ENCODE measurements at places on chromosomes 16 and 17.
A peak's percentile ranks its signal among the peaks of the same experiment; 100 is the strongest.

- no peak for DNase-seq
Observed at GRCh38 chr16:28084209-28084608, 20.7 kb upstream of the GSG1L start.

GRCh38 chr16:85554889-85555718 is 58.0 kb upstream of the GSE1 start:
- DNase-seq, result peak; percentile 75

- no peak for DNase-seq
Observed at GRCh38 chr17:32208436-32208835, 57.2 kb upstream of the RHBDL3 start.

DNA sequence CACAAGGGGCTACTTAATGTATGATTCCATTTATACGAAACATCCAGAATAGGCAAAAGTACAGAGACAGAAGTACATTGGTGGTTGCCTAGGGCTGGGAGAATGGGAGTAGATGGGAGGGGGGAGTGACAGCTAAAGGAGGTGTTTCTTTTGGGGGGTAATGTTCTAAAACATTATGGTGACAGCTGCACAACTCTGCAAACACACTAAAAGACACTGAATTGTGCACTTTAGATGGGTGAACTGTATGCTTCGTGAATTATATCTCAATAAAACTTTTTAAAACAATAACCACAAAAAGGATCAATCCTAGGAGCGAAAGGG is 661 bp downstream of the LYRM9 start:
- no peak for DNase-seq

- DNase-seq, result no peak
Observed at GRCh38 chr16:54429029-54429428, 142.4 kb upstream of the IRX3 start.

- DNase-seq, result no peak
Observed at GRCh38 chr17:80498920-80499410, 22.6 kb upstream of the NPTX1 start.

DNA sequence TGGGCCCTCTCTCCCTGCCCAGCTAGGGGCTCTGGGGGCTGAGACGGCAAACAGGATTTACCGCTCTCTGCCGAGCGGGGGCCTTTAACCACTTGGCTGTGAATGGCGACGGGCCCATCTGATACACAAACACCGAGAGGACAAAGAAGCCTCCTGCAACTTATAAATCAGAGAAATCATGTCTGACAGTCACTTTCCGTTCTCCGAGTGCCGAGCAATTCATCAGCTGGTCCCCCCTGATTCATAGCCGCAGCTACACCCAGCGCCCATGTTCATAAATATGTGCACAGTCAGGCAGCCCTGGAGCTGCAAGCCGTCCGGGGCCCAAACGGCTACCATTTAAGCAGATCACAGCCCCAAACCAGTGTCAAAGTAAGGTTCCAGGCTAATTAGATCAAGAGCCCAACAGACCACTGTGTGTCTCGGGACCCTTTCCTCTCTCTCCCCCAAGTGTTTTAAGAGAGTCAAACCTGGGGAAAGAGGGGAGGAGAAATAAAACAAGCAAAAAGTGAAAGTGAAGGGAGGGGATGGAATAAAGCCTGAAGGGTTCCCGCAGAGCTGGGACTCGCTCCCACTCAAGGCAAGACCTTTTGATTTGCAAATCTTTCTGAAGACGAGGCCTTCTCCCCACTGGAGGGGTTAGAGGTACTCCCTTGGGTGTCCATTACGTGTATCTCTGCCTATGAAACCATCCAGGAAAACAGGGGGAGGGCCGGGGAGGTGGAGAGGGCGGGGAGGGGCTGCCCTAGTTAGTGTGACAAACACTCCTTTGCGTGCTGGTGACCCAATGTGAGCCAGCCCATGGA is 154.7 kb downstream of the C16orf78 start:
- peak; percentile 2 for DNase-seq

DNA sequence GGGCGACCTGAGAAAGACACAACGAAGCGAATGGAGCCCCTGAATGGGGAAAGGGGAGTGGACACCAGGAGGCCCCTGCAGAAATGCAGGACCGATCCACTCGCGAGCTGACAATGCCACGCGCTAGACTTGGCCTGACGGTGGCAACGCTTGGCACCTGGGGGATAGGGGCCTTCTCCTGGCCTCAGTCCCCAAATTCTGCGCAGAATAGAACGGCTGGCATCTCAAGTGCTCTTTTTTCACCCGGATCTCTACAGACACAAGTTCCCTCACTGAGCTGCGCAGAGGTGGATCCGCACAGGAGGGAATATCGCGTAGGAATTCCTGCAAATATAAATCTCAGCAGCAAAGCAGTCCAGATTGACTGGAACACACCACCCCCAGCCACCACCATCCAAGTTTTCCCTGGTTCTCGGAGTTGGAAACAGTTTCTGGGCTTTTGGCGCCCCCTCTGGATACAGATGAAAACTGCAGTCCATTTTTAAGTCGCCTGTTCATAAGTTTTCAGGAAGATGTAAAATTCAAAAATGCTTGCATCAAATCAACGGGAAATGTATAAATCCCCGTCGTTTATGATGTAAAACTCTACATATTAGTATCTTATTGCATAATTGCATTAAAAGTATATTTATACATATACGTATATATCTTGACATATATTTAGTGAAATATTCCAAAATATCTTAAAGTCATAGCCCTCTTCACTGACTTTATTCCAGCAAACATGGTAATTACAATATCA is 2.3 kb upstream of the SOX9 start:
- peak; percentile 25 for DNase-seq

GRCh38 chr17:17175917-17176316 is 30.2 kb downstream of the PLD6 start:
- no peak for DNase-seq

- no peak for DNase-seq
Observed at GRCh38 chr16:87338155-87338765, 21.1 kb upstream of the C16orf95 start.

- DNase-seq, result no peak
Observed at GRCh38 chr17:46873941-46874645, 22.7 kb downstream of the WNT9B start.

- DNase-seq, result no peak
Observed at GRCh38 chr16:59658572-59658971, 924.5 kb upstream of the GOT2 start.

GRCh38 chr16:58236231-58236690 is 38.4 kb upstream of the CSNK2A2 start:
- DNase-seq, result peak; percentile 65

GRCh38 chr17:61701334-61701733 is 110.3 kb upstream of the NACA2 start:
- no peak for DNase-seq

GRCh38 chr17:78501241-78502036 is 75.8 kb downstream of the DNAH17 start:
- no peak for DNase-seq

GRCh38 chr17:42405963-42406495 is 17.0 kb downstream of the CAVIN1 start:
- peak; percentile 87 for DNase-seq

GRCh38 chr17:51442088-51442865 is 181.9 kb downstream of the UTP18 start:
- DNase-seq, result no peak

DNA sequence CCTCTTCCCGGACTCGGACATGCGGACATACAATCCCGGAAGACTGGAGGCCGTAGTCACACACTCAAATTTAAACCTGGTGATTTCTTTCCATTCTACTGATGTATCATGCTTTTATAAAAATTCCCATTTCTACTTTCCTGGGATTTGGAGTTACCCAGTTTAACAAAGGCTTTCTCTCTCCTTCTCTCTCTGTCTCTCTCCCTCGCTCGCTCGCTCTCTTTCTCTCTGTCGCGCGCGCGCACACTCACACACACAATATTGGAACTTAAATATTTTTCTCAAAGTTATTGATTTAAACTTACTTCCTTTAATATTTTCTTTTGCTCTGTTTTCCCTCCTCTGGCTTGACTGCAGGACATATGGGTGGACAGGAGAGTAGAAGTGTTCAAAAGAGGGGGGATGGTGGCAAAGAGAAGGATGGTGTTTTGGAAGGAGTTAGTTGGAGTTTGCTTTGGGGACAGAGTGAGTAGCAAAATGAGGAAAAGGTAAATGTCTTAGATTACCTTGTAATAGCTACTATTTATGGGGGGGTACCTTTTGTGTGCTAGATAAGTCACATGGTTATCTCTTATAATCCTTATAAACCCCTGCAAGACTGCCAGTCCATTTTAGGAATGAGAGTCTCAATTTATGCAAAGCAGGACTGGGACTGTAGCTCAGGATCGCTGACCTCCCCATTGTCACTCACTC is 878 bp upstream of the TRIM25 start:
- no peak for DNase-seq

DNA sequence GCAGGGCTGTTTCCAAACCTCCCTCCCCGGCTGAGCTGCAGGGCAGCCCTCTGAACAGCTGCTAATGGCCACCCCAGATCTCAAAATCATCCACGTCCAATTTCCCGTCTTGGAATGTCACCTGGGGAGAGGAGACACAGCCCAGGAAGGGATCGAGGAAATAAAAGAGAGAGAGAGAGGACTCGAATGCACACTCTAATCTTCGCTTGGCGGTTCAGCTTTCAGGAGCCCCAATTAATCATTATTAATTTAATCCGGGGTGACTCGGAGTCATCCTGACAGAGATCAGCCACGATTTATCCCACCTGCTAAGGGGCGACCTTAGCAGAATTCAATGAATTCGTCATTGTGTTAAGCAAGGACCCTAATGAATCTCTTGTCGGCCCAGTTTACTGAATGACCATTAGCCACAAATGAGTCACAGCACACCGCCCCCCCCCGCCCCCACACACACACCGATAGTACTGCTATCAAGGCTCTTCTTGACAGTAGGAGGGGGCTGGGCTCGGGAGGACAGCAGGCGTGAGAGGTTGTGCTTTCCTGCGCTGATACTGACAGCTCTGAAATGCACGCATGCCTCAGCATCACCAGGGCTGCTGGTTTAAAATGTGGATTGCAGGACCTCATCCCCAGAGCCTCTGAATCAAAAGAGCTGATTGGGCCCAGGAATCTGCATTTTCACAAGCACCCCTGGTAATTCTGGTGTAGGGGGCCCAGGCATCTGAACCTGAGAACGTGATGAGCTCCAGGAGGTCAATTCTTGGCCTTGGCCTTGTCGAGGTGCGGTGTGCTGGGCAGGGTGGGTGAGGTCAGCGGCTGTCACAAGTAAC is 190.0 kb upstream of the CIBAR2 start:
- DNase-seq, result no peak

DNA sequence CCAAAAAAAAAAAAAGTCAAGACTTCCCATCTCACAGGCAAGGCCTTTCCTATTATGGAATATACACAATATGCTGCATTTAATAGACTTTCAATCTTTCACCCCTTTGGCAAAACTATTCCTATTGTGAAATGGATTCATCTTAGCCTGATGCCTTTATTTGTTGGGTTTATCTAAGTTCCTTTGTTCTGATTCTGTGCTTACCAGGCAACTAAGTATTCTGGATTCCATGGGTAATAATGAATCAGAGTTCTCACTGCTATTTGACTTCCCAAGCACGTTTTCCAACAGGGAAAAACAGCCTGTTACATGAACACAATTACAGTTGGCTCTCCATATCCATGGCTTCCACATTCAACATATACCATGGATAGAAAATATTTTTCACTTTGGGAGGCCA is 135.5 kb downstream of the MYO1D start:
- DNase-seq, result no peak

DNA sequence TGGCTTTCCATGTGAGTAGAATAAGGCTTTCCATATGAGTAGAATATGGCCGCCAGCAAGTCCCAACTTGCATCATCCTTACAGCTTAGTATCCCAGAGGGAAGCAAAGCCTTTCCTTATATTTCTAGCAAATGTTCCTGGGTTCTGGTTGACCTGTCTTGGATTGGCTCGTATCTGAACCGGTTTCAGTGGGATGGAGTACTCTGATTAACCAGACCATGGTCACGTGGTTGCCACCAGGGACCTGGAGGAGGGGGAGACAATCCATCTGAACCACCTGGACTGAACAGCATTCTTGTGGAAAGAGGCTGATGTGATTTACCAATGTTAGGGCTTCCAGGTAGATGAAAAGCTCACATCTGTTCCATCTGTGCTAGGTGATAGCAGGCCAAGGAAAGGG is 89.0 kb downstream of the SHISA6 start:
- DNase-seq, result no peak

DNA sequence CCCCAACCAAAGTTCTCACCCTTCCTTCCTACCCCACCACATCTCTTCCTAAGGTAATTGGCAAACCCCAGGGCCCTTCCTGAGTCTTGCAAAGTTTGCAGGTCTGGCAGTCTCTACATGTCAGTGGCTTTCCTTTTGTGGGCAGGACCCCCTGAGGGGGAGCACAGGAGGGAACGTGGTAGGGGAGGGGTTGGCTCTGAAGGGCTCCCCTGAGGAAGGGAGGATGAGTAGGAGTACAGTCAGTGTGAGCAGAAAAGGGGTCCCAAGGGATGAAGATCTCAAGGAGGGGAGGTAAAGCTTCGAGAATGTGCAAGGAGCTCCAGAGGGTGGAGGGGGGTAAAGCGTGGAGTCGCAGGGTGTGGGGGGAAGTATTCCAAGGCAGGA is 206.9 kb downstream of the RAB11FIP4 start:
- no peak for DNase-seq

GRCh38 chr16:84013787-84014569 is 28.6 kb downstream of the SLC38A8 start:
- DNase-seq, result peak; percentile 11
